Stimulated activated CD4-positive, alpha-beta T cell treated with anti-CD3 and anti-CD28 coated beads, Interleukin-2, amount 100 ng/mL, for 48 hours (primary cell): ENCODE measurements at places on chromosomes 6 and 20.

DNA sequence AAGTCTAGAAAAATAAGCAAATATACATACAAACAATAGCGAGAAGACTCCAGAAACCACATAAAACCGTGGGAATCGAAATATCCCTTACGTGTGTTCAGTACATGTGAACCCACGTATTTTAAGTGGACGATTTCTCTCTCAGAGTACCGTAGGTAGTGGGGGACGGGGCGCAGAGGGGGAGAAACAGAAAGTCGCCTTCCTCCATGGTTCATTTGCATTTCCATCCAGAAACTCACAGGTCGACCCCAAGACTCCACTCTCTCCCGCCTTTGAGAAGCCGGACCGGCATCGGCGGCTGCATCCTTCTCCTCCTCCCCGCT lies 538 bp upstream of the ENPP1 start:
- no peak for DNase-seq

DNA sequence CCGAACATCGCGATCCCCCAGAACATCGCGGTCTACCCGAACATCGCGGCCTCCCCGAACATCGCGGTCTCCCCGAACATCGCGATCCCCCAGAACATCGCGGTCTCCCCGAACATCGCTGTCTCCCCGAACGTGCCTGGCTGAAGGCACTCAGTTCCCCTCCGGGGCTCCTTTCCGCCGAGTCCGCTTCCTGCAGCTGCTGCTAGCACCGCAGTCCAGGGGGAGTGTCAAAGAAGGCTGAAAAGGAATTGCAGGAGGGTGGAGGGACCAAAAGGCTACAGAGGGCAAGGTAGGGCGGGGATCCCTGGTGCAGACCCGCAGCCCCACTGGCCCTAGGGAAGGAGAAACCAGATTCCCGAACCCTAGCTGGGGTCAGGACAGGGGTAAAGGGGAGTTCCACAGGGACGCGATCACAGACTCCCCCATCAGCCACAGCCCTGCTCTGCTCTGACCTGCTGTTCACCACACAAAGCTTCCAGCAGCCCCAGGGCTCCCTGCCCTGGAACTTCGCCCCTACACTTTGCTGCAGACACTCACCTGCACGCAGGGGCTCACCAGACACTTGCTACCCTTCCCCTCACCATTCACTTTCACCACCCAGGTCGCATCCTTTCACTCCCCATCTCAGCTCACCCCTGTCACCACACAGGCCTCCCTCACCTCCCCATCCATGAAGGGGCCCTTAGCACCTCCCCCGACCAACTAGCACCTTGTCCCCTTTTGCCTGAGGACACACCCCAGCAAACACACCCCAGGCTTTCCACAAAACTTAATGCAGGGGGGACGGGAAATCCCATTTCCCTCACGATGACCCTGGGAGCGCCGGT lies 1.7 kb downstream of the ULBP1 start:
- no peak for DNase-seq

DNA sequence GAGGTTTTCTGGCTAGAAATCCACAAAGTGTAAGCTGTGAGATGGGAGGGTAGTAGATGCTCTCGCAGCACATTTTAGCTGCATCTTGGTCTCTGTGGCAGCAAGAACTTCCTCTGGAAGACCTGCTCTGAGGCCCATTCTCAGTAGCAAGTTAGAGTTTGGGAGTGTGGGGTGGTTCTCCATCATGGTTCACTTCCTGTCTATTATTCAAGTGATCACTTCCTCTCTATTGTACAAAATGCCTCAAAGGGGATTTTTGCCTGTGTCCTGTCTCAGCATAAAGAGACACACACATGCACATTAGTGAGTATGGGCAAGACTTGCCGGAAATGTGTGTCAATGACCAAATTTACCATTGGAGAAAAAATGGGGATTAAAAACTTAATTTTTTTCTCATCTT lies 42.5 kb downstream of the LYRM2 start:
- DNase-seq: no peak

DNA sequence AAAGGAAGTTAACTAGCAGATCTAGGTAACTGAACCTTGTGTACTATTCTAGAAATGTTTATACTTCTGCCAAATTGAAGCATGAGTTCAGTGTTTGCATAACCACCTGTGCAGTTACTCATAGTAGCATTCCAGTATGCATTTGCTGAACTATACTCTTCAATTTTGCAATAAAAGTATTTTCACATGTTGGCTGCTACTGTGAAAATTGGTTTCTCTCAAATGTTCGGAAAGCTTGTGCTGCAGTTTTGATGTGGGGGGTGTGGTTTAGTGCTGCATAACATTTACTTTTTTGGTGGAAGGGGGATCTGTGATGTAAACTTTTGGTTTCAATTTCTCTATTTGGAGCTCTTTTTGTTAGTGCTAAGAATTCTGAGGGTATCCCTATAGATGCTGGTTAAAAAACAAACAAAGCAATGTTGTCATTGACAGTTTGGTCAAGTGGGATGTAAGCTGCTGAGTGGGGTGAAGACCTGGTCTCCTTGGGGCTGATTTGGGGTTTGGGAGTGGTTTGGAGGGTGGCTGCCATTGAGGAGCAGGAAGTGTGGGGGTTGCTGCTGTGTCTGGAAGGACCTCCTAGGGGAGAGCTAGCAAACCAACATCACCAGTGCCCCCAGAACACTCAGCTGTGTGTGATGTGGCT lies 87.8 kb downstream of the CARMIL1 start:
- no peak for DNase-seq

- DNase-seq: no peak
These were observed 100.7 kb downstream of the TAF4 start for GRCh38 chr20:61964675-61965605.

GRCh38 chr6:71082033-71082650 lies 125.3 kb upstream of the B3GAT2 start:
- DNase-seq: no peak

GRCh38 chr6:121247386-121247785 lies 86.9 kb downstream of the TBC1D32 start:
- no peak for DNase-seq

- DNase-seq: no peak
These were observed 718.6 kb downstream of the QKI start for GRCh38 chr6:164133095-164133494.

DNA sequence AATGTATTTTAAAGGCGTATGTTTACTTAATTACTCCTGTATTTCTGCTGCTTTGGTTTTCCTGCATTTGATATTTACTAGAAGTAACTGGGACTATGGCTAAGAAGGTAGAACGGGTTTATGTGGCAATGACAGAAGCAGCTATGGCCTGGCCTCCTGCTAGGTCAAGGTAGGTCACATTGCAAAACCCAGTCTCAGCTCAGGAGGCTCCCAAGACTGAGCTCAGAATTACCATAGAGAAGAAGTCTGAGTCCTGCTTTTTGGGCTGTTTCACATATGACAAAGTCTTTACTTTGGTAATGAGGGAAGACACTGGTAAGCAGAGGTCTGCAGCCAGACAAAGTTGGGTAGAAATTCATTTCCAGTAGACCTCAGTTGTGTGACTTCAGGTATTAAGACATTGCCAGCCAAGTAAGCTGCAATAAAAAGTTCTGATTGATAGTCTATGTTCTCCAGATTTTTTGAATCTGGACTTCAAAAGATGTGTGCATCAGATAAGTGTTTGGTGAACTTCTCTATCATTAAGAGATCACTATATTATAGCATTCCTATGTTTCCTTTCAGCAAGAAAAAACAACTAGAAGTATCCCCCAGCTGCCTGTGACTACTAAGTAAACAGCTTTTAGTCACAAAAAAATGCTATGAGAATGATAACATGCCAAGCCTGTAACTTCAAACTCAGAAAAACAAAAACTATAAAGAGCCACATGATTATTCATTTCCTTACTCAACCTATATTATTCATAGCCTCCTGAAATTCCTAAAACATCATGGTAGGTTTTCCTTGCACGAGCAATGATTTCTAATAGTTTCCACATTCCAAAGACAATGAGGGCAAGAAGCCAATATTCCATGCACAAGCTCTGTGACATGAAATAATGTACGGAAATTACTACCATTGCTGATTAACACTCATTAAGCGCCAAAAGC lies 312.3 kb downstream of the HAO1 start:
- DNase-seq: no peak

DNA sequence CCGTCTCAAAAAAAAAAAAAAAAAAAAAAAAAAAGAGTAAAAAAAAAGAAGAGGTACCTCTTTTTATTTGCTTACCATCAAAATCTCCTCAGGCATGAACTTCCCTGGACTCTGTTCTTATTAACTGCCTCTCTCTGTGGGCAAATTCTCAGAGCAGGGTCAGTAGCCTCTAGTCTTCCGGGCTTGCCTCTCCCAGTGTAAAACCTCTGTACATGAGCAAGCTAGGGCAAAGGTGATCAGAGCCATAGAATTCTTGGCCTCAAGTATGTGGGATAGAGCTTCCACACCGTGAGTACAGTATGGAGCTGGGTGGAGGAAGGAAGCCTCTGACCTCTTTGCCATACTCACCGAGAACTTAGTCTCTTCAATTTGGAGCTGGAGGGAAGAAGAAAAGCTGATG lies 58.5 kb downstream of the TRPC4AP start:
- no peak for DNase-seq

GRCh38 chr6:134936476-134936875 lies 13.4 kb downstream of the ALDH8A1 start:
- DNase-seq: no peak

DNA sequence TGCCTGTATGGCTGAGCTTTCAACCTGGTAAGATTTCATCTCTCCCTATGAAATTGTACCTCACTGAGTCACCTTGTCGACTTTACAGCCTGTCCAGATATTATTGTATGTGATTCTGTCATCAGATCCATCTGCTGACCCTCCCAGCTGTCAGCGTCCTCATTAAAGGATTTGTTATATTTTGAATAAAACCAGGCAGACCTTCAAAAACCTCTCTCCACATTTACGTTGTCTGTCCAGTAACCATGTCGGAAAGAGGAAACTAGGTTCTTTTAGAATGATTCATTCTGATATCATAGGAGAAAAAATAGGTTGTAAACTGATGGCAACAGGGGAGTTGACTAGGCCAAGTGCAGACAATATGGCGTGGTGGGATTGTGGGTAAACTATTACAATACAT lies 38.5 kb downstream of the TSPYL4 start:
- DNase-seq: no peak

DNA sequence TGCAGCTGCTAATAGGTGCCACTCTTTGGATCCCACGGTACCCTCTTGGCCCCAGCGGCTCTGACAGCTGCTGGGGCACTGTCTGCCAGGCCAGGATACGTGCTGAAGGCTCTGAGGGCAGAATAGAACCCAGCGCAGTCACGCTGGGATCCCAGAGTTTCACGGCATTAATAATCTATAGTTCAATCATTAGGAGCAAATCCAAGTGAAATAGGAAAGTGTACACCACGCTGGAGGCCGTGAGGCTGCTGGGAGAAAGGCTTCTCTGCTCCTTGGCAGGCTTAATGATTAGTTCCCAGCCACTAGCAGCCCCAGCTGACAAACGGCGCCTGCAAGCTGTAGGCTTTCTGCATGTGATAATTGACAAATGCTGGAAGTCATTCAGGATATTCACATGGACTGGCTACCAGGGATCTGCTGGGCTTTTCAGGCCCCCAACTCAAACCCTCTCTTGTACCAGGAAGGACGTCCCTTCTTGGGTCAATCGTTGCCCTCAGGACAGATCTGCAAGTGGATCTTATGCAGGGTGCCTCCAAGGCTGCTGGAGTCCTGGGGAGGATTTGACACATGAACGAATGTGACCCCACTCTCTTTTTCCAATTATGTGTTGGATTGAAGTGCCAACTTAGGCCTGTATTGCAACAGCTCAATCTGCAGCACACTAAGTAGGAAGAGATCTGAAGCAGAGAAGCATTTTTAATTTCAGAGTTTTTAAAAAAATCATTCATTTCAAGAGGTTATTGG lies 50.1 kb upstream of the INSM1 start:
- no peak for DNase-seq

GRCh38 chr6:35754452-35755277 lies 17.8 kb downstream of the ARMC12 start:
- no peak for DNase-seq

DNA sequence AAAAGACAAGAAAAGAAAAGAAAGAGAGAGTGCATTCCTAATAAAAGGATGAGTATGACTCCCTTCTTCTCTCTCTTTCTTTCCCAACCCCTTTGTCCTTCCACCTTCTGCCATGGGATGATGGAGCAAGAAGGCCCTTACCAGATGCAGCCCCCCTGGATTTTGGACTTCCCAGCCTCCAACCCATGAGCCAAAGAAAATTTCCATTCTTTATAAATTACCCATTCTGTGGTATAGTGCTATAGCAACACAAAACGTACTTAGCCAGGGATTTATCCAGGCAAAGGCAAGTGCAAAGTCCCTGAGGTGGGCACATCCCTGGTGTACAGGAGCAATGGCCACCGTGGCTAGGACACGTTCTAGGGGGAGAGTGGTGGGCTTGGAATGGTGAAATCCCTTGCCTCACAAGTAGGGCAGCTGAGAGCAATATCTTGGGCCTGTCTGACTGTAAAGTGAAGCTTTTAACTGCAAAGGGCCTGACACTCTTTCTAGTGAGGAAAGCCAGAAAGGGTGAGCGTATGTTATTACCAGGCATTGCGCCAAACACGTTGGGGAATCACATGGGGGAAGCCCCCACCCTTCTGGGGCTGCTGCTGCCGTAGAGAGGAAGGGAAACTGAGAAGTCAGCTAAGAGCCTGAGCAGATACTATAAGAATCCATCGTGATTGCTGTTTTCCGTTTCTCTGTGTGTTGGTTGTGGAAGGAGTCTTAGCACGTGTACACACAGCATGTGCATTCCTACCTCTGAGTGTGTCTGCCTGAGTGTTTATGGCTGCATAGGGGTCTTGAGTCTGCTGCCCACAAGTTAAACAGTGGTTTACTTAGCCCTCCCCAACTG lies 50.7 kb upstream of the SIRPA start:
- peak; percentile 12 for DNase-seq

GRCh38 chr6:87731818-87732661 lies 30.0 kb upstream of the AKIRIN2 start:
- DNase-seq: no peak

- DNase-seq: no peak
These were observed 13.3 kb upstream of the SOX12 start for GRCh38 chr20:312067-312466.

- DNase-seq: peak; percentile 67
These were observed 148.3 kb downstream of the GPX5 start for GRCh38 chr6:28673787-28674671.

GRCh38 chr6:109345986-109346385 lies 36.3 kb downstream of the CD164 start:
- no peak for DNase-seq

- no peak for DNase-seq
These were observed 11.8 kb downstream of the SRC start for GRCh38 chr20:37357481-37358365.

GRCh38 chr6:11847515-11848345 lies 69.1 kb upstream of the ADTRP start:
- no peak for DNase-seq

DNA sequence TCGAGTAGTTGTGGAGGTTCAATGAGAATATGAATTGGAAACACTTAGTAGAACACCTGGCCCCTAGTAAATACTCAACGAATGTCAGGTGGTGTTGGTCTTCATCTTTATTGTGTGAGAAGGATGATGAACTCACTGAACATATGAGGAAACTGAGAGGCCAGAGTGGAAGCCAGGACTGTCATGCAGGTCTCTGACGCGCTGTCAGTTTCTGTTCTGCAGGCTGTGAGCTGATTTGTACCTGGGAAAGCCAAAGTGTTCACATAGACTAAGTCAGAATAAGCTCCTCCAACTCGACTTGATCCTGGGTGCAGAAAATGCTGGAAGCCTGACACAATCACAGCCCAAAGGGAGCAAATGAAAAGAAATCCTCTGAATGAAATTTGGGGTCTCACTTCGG lies 222.2 kb downstream of the LY86 start:
- no peak for DNase-seq

GRCh38 chr20:37311710-37312355 lies 22.4 kb downstream of the MANBAL start:
- DNase-seq: no peak

GRCh38 chr6:7668936-7669335 lies 57.0 kb upstream of the BMP6 start:
- no peak for DNase-seq
